ENCODE measurements at places on chromosomes 16 and 17. TPM values are rescaled to one million over a fixed set of nuclear protein-coding genes. Genes with fewer than 3 reads are reported as not detected.

The ACSM3 gene
- 6.7 TPM for total RNA-seq

The VTN gene
- total RNA-seq = 0.28 TPM

The CD300C gene
- total RNA-seq = not detected

The CCL17 gene
- not detected for total RNA-seq

The CNGB1 gene
- not detected for total RNA-seq

The TSPAN10 gene
- 1.1 TPM for total RNA-seq

The SYT17 gene
- not detected for total RNA-seq

The NKD1 gene
- 4.6 TPM for total RNA-seq

The HBZ gene
- not detected for total RNA-seq

The TLCD2 gene
- total RNA-seq = 0.75 TPM

The CACNG5 gene
- not detected for total RNA-seq

The AFMID gene
- 3.8 TPM for total RNA-seq

The NDUFAF8 gene
- total RNA-seq = 45.1 TPM

The PLA2G10 gene
- not detected for total RNA-seq

The PLCD3 gene
- 6.0 TPM for total RNA-seq

The PMP22 gene
- total RNA-seq = 0.76 TPM

The ANKS3 gene
- 28.5 TPM for total RNA-seq

The ATP2A3 gene
- total RNA-seq = 157 TPM

The CHST5 gene
- total RNA-seq = not detected

The IGFALS gene
- 0.29 TPM for total RNA-seq

The NLRP1 gene
- 292 TPM for total RNA-seq

The GLIS2 gene
- total RNA-seq = 0.08 TPM

The TPSG1 gene
- total RNA-seq = not detected

The USP43 gene
- 0.22 TPM for total RNA-seq

The CMTM1 gene
- 12.2 TPM for total RNA-seq

The KCNJ12 gene
- total RNA-seq = not detected

The OR1A1 gene
- total RNA-seq = not detected
